T-helper 9 cell (primary cell): ENCODE measurements at places on chromosomes 4 and X.
A peak's percentile ranks its signal among the peaks of the same experiment; 100 is the strongest.

- no peak for DNase-seq
Observed at GRCh38 chrX:46716796-46717195, 42.1 kb downstream of the SLC9A7 start.

- no peak for DNase-seq
Observed at GRCh38 chr4:31045724-31046318, 325.7 kb downstream of the PCDH7 start.

GRCh38 chrX:84709987-84710386 lies 207.7 kb upstream of the HDX start:
- DNase-seq: no peak

GRCh38 chr4:129384974-129385373 lies 289.0 kb downstream of the C4orf33 start:
- no peak for DNase-seq

DNA sequence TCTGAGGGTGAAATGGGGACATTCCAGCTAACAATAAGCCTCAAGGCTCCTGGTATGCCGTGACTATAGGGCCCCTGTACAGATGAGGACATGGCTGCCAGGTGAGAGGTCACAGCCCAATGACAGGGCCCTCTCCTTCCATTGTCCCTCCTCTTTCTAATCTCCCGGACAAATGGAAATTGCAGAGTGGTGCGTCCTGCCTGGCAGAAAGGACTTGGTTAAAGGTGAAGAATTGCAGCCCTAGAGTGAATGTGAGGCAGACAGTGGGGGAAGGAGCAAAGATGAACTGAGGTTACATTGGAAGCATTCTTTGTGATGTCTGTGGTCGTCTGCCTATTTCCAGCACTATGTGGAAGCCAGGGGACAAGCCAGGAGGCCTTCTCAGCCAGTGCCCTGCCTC lies 6.7 kb upstream of the UCP1 start:
- DNase-seq: no peak

DNA sequence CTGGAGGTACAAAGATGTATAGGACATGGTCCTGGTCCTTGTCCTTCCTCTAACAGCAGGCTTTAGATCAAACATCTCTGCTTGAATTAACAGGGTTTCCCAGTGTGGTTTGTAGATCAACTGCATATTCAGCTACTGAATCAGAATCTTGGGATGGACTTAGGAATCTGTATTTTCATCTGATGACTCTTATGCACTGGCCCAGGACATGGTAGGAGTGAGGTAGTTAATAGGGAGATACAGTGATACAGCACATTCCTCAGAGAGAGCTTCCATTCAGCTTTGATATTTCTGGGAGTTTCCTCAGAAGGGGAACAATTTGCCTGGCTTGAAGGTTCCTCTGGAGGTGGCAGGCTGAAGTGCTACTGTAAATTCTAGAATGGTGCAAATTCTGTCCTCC lies 203.1 kb downstream of the LARP7 start:
- DNase-seq: no peak

DNA sequence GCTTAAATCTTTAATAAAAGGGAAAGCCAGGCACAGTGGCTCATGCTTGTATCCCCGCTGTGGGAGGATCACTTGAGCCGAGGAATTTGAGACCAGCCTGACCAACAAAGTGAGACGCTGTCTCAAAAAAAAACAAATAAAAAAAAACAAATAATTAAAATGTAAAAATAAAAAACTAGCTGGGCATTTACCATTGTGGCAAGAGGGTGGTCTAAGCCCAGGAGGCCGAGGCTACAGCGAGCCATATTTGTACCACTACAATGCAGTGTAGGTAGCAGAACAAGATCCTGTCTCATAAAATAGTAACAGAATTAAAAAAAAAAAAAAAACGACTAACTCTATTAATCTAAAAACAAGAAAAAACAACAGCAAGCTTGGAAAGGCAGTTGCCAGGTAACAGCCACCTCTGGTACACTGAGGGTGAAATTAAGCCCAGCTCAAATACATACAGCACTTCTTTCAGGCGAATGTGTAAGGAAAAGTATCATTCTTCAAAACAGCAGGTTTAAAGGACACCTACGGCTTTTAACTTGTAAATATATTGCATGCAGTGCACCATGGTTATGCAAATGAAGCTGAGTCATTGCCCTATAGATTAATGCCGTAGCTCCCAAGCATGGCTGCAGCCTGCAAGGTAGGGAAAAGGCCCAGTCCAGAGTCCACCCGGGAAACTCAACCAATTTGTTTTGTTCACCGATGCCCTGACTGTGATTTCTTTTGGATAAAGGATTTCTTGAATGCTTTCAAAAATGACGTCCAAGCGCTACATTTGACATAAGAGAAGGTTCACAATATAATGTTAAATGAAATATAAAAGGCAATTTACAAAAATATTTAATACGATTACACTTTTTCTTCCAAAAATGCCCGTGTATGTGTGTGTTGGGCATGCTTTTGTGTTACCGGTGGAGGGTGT lies 14.5 kb upstream of the TXLNG start:
- no peak for DNase-seq

DNA sequence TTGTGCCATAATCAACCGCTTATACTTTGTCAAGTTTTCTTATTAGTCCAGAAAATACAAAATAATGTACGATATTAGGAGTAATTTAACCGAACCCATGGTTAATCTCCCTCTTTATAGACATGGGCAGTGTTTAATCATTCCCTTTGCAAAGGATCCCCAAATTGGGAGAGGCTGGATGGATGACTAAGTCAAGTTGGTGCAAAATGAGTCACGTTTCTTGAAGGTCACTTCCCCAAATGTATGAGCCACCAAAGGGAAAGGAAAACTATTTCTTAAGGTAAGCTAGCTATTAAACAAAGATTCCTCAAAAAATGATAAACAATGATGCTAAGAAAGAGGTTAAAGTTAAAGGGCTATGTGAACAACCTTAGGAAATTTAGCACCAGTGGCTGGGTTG lies 17.5 kb downstream of the MAML3 start:
- DNase-seq: no peak

GRCh38 chr4:73528171-73528570 lies 46.6 kb downstream of the AFM start:
- DNase-seq: no peak

DNA sequence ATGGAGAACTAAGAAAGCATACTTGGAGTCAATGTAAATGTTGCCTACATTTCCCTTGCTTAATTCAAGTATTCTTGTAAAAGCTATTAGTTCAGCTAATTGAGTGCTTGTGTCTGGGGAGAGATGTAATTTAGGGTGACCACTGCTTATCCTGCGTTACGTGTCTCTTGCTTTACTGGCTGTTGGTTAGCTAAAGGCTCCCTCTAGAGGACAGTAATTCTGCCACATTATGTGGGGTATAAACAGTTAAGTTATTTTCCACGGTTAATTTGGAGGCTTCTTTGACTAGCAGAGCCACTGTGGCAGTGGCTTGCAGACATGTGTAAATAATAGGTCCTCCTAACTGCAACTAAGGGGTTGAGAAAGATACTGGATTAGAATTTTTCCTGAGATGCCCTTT lies 25.3 kb upstream of the NAF1 start:
- no peak for DNase-seq

- DNase-seq: no peak
Observed at GRCh38 chrX:78960888-78961287, 15.7 kb downstream of the P2RY10 start.

DNA sequence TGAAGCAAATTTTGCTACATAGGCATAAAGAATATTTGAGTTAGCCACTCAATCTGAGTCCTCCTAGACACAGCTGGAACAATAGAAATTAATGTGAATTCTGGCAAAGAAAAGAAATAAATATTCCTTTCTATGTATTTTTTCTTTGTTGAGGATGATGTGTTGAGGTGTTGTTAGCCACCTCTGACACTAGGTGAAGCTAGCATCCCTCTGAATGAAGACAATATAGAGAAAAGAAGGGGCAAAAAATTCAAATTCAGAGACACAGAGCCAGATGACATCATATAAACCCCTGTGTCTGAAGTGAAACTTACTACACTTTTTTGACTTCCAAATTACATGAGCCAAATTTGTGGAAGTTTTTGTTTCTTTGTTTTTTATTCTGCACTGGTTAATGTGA lies 34.6 kb upstream of the TMPRSS11D start:
- no peak for DNase-seq

DNA sequence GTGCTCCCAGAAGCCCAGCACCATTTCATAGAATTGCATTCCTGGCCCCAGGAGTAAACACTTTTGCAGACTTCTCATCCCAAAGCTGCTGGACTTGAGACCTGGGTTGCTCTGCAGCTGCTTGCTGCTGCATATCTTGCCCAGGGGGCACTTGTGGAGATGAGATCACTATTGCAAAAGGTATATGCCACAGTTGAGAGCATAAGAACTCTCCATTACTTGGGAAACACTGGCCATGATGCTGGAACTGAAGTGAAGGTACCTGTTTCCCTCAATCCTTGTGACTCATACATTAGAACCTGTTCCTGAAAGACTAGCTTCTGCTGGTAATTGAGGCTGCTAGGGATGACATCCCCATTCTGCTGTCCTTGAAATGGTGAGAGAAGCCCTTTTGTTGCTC lies 43.1 kb upstream of the WDR1 start:
- no peak for DNase-seq

- no peak for DNase-seq
Observed at GRCh38 chr4:95142932-95143331, 385.2 kb downstream of the BMPR1B start.

DNA sequence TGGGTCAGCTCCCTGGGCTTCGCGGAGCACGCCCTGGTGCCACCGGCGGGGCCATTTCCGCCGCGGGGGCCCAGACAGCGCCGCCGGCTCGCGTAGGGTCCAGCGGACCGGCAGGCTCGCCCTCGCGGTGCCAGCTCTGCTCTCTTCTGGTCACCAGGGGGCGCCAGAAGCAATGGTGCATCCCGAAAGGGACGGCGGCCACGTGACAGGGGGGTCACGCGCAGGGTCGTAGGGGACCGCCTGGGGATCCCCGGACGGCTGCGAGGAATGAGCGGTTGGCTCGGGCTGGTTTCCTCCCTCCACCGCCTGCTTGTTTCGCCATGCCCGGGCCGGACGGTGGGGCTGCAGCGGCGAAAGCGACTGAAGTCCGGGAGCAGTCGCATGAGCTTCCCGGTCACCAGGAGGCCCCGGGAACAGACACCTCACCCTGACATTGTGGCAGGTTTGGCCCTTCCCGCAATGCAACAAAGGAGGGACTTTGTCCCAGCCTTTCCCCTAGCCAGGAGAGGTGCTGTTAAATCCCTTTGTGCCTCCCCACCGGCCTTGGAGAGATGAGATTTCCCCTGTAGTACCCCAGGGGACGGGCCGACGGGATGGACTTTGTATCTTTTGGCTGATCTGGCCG lies 15.8 kb downstream of the ZCCHC12 start:
- DNase-seq: peak; percentile 45

GRCh38 chr4:155799116-155799793 lies 40.4 kb downstream of the GUCY1B1 start:
- no peak for DNase-seq

DNA sequence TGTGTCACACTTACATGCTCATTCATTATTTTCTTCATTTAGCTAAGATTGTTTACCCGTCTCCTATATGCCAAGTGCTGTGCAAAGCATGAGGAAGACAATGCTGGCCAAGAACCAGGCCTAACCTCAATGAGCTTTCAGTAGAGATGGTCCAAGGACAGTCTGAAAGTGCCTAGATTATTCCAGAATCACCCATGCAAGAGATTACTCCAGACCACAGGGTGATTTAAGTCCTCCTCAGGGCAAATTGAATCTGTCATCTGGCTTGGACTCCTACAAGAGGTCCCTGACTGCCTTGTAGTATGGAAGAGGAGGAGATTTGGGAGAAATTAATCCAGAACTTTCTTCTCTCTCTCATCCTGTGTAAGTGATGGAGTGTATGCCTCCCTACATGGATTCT lies 99.4 kb upstream of the NDP start:
- DNase-seq: no peak

DNA sequence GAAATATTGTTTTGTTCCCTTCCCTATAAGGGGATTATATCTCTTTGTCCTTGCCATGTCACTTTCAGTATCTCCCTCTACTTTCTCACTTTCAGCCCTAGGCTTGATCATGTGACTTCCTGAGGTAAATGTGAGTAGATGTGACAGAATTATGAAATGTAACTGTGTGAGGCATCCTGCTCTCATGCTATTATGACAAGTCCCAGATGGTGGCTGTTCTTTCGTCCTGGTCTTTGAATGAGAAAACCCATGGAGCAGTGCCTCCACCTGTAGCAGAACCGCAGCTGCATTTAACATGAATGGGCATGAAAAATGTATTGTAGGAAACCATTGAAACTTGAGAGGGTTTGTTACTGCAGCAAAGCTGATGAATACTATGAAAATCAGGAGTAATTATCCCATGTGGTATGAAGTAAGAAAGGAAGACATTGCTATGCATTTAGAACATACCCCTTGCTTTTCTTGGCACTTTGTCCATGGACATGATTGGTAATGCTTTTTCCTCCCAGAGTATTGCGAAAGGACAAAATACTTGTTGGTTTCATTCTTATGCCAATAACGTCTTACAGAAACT lies 202.2 kb upstream of the GPRIN3 start:
- DNase-seq: no peak

- no peak for DNase-seq
Observed at GRCh38 chrX:24646745-24647182, 383 bp downstream of the PCYT1B start.

DNA sequence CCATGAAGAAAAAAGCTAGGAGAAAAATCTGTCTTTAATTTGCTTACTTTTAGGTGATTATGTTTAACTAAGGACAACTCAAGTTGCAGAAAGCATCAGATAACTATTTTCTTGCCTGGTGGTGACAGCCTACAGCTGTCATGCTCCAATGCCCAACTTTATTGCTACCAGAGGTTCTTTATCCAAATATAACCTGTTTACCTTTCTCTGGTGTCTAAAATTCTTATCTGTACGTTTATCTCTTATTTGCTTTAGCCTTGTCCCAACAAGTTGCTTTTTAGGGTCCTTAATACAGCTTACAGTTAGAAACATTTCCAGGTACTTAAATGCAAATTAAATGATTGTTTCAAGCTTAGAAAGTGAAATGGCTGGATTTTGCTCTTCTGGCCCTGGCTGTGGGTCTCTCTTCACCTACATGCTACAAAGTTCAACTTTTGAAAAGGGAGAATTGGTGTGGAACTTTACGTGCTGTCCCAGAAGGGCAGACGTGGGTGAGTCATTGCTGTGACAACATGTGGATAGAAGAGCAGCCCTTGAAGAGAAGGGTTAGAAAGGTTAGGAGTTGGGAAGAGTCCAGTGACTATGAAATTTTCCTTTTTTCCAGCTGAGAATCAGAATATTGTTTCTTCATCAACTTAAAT lies 60.7 kb downstream of the HPGD start:
- DNase-seq: no peak

GRCh38 chrX:136574548-136574947 lies 42.5 kb downstream of the VGLL1 start:
- no peak for DNase-seq
